Activated CD8-positive, alpha-beta memory T cell treated with anti-CD3 and anti-CD28 coated beads for 4 hours (primary cell): ENCODE measurements at places on chromosomes 12 and 14.
A peak's percentile ranks its signal among the peaks of the same experiment; 100 is the strongest.

GRCh38 chr12:117986705-117987469 lies 18.1 kb upstream of the KSR2 start:
- no peak for DNase-seq

DNA sequence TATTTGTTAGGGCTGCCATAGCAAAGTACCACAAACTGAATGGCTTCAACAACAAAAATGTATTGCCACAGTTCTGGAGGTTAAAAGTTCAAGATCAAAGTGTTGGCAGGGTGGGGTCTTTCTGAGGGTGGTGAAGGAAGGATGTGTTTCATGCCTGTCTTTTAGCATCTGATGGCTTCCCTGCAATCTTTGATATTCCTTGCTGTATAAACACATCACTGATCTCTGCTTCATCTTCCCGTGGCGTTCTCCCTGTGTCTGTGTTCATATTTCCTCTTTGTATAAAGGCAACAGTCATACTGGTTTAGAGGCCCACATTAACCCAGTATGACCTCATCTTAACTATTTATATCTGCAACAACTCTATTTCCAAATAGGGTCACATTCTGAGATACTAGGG lies 167.5 kb downstream of the BTG1 start:
- no peak for DNase-seq

DNA sequence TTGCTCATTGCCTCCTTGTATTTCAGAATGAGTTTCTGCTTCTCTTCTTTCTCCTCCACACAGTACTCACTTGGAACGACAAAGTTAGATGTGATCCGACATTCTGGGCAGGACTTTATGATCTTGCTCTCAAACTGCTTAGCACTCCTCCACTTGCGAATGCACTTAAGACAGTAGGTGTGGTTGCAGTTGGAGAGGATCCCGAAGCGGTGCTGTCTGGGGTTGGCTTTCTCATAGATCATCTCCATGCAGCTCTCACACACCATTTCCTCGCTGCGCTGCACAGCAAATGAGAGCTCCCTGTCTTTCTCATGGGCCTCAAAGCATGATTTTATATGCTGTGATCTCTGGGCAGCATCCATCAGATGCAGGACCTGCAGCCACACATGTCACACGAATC lies 245.7 kb downstream of the C12orf50 start:
- no peak for DNase-seq

GRCh38 chr14:74014299-74014698 lies 4.8 kb downstream of the ENTPD5 start:
- no peak for DNase-seq

DNA sequence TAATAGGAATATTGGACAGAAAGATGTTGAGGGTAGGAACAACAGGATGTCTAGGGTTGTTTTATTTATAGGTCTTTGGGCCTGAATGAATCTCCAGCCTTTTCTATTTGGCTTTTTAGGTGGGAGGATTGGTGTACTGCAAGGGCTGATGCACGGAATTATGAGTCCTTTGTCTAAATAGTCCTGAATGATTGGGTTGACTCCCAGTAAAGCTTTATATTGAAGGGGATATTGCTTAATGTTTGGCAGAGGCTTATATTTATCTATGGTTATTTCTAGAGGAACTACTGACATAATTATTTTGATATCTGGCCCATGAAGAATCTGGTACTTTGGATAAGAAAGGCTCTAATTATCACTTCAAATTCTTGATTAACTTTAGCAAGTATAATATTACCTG lies 253.6 kb upstream of the AVPR1A start:
- no peak for DNase-seq

- no peak for DNase-seq
Observed at GRCh38 chr14:75335571-75335970, 56.9 kb downstream of the FOS start.

DNA sequence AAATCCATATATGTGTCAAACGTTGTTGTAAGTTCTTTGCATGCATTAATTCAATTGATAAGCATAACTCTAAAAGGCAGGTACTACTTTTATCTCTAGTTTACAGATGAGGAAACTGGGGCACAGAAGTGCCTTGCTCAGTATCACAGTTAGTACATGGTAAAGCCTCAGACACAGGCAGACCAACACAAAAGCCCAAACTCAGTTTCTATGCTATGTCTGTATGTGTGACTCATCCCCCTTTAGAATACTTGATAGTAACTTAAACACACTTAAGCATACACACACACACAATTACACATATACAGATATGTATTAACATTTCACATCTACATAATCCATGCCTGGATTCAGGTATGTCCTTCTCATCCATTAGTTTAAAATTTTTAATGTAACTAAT lies 88.0 kb downstream of the EPS8 start:
- no peak for DNase-seq

DNA sequence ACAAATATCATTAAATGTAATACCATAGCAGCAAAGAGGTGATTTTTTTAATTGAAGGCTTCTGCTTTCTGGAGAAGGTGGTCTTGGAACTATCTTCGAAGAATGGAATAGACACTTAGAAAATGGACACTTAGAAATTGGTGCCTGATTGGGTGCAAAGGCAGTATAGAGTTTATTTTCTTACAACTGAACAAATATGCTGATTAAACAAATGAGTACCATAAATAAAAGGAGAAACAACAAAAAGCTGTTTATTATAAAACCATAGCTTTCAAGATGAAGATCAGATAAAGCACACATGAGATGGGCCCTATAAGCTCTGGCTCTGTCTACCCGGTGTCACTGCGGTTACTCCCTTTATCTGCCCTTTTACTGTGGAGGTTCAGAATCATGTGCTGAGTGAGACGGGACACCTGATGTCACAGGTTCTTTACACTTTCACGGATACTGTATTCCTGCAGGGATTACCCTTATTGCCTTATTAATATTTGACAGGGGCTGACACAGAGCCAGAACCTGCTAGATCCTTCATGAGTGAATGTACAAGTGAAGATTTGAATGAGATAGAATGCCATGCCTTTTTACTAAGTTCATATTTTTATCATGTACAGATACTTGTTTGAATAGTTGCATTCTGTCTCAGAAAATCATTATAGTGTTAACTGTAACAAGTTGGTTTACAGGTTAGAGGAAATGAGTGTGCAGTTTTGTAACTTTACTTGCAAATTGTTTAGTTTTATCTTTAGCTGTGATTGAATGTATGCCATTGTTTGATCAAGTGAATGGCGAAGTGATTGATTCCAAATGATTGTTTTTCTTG lies 477.5 kb upstream of the RGS6 start:
- no peak for DNase-seq

- DNase-seq, result no peak
Observed at GRCh38 chr12:82593143-82593542, 93.6 kb upstream of the TMTC2 start.

GRCh38 chr12:54736549-54736948 lies 88.4 kb upstream of the DCD start:
- DNase-seq, result no peak

GRCh38 chr12:11767798-11768197 lies 118.3 kb downstream of the ETV6 start:
- DNase-seq, result no peak

GRCh38 chr14:25400607-25401206 lies 350.8 kb upstream of the STXBP6 start:
- no peak for DNase-seq

DNA sequence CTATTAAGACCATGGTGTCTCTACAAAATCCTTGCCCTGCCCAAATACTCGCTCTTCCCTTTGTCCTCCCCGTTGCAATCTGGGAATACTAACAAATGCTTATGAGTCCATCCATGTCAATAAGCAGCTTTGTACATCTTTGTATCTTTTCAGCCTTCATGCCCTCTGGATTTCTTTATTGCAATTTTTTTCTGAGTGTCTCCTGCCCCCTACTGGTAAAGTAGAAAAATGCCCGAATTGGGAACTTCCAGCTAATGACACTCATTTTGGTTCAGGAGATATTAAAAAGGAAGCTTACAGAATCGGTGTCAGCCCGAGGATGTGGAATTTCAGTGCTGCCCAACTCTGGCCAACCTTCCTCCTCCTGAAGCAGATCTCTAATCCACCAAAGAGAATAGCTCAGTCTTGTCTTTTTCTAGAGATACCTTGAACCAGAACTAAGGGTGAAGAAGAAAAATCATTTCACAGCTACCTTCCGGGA lies 46.0 kb downstream of the SH2B3 start:
- no peak for DNase-seq

- DNase-seq, result peak; percentile 87
Observed at GRCh38 chr12:56338308-56339157, at the start of gene IL23A. TSS of gene IL23A (plus strand) at chr12:56338884. CDS start at chr12:56339045, 161 bp downstream.

- DNase-seq, result no peak
Observed at GRCh38 chr12:129071362-129071761, 218.1 kb downstream of the GLT1D1 start.

DNA sequence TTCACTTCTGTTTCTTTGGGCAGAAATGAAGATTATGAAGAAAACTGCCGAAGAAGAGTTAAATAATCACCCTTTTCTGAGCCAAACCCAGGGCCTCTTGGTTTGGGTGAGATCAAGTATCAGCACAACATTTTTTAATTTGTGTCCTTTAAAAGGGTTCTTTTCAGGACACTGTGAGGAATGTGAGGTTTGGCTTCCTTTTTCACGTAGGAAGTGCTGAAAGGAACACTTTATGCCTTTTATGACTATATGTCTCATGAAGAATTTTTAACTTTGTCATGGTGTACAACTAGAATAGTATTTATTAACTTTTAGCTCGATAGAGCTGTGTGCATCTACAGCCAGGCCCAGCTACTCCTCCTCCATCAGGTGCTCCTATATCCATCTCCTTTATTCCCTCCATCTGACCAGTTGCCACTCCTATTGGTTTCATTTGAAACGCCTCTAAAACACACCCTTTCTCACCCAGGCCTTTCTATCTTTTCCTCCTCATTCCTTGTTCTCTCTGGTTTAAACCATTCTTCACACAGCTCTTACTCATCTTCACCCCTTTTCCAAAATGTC lies 103.6 kb upstream of the LRIG3 start:
- no peak for DNase-seq

GRCh38 chr14:89370381-89370780 lies 46.7 kb downstream of the FOXN3 start:
- no peak for DNase-seq

DNA sequence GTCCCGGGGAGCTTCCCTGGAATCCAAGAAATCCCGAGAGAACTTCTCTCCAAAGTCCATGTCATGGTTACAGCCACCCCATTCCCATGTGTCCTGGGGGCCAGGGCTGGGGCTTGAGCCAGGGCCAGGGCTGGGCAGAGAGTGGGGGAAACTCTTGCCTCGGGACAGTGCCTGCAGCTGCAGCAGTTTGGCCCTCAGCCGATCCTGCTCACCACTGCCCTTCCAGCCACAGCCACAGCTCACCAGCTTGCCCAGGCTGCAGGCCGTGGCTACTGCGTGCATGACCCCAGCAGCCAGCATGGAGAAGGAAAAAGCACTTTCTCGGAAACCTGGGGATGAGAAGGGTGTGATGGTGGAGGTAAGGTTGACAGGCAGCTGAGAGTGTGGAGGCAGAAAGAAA lies 3.5 kb downstream of the WNT10B start:
- no peak for DNase-seq

DNA sequence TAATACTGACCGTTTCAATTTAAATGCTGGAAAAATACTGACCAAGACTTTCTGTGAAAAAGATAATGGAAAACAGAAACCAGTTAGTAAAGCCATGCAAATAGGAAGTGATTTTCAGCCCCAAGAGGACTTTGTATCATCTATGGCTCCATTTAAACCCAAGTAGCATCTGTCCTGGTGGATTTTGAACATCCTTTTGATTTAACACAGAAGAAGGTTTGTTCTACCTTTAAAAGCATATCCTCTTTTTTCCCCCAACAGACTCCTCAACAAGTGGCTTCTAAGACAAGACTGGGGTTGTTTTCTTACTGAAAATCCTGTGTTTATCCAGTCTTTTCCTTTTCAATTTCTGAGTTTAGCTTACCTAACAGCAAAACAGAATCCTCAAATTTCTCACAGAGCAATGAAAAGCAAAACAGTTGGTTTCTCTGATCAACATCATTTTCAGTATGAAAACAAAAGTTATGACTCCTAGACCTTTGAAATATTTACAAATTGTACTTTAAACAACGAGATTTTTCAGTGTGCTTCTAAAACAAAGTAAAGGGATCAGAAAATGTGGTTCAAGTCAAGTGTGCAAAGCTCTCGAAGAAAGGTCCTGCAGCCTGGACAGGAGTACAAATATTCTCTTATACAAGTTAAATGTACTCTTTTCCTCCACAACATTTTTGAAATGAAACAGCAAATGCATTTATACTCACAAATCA lies 2.9 kb downstream of the PHLDA1 start:
- no peak for DNase-seq

- DNase-seq, result no peak
Observed at GRCh38 chr12:3896356-3896755, 23.2 kb upstream of the PARP11 start.

- DNase-seq, result no peak
Observed at GRCh38 chr14:54812617-54813016, 90.0 kb downstream of the GCH1 start.

GRCh38 chr14:67820428-67820971 lies 921 bp downstream of the RAD51B start:
- no peak for DNase-seq

GRCh38 chr14:55535516-55536203 lies 44.3 kb upstream of the KTN1 start:
- no peak for DNase-seq

DNA sequence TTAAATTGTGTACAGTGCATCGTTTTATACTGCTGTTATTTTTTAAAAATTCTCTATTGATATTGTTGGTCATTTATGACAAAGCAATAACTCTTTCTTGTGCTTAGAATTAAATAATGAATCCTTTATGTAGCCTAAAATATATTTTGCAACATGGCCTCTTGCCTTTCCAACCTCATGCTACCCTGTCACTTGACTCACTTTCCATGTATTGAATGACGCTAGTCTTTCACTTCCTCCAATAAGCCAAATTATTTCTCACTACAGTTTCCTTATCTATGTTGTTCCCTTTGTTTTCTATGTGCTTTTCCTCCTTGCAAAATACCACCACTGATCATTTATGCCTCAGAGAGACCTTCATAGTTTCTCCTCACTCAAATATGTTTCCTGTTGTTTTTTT lies 16.3 kb upstream of the EPYC start:
- no peak for DNase-seq

- no peak for DNase-seq
Observed at GRCh38 chr14:69500736-69501135, 16.2 kb downstream of the PLEKHD1 start.

DNA sequence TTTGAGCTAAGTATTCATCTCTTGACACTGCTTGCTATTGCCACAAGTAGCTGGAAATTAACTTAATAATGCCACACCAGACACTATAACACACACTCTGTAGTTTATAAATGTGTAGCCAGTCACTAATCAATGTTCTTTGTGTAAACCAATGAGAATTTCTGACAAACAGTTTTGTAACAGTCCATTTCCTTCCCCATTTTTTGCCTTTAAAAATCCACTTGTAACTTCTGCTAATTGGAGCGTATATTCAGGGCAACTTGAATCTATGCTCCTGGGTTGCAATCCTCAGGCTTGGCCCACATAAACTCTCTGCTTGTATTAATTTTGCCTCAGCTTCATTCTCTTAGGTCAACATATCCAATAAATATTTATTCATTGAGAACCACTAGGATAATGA lies 125.0 kb upstream of the DHRS4 start:
- DNase-seq, result no peak
